H9 (cell line): ENCODE measurements at places on chromosomes 4 and X.

- no peak for DNase-seq
Measured at GRCh38 chr4:81256059-81256970, 41.3 kb upstream of the PRKG2 start.

GRCh38 chr4:139493176-139493575 lies 39.3 kb downstream of the RAB33B start:
- DNase-seq: no peak

DNA sequence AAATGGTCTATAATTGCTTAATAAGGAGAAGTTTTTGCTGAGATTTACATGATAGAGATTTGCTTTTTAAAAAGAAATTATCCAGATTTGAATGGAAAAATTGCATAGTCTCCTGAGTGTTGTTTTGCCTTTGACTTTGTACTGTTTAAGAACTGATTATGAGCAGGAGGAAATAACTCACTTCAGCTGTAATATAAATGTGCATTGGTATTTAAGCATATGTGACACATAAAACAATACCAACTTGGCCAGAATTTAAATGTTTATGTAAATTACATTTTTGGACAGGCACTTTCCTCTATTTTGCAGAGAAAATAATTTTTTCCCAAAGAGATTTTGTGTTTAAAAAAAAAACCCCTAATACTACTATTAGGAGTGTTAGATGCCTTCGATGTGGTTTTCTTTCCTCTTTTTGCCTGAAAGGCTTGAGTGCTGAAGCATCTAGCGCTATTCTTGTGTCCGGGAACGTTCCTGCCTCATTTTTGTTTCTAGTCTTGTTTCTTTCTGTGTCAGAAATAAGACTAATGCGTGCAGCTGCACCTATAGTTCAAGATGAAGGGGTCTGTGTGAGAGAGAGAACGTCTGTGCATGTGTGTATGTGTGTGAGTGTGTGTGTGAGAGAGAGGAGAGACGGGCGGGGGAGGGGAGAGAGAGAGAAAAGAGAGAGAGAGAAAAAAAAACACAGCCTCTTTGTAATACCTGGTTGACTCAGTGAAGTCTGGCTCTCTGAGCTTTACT lies 60.8 kb downstream of the TBL1X start:
- DNase-seq: no peak

DNA sequence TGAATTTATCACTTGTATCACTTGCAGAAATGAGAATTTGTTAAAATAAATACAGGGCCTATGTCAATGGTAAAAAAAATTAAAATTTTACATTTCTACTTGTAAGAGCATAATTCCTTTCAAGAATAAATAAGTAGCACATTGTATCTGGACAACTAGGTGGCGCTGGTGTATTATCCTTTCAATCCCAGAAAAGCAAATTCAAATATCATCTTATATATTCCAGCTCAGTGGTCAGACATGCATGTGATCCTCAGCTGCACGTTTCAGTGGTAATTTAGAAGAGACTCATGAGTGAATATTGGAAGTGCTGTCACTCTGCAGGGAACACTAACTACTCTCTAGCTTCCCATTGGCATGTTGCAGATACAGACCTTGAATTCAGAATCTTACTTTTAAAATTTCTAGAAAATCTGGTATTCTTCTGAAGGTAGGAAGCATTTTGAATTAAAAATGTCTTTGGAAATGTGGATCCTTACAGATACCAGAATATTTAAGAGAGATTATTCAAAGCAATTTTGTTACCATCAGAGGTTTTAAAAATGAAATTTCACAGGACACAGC lies 1414.7 kb upstream of the TENM3 start:
- no peak for DNase-seq

DNA sequence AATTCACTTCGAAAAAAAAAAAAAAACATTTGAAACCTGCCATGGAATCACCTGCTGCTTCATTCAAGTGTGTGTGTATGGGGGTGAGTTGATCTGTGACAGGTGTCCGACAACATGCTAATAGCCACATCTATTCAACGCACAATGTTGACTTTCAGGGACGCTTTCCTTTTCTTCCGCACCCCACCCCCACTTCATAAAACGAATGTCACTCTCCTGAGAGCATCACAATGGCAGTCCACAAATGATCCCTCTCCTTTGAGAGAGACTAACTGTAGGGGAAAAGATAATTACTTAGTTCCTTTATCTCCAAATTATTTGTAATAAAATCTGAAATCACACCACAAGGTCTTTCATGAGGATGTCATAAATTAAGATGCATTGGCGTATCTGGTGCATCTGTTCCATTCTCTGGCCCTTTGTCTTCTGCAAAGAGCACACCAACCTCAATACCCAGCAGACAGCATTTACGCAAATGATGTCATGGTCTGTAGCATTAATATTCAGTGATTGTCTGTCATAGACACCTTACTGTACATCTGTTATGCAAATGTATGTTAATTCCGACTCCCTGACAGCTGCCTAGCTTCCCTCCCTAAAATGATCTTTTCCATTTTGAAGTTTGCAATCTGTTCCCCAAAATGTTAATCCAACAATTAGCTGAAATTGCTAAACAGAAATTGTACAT lies 640.0 kb upstream of the BOD1L1 start:
- DNase-seq: no peak

DNA sequence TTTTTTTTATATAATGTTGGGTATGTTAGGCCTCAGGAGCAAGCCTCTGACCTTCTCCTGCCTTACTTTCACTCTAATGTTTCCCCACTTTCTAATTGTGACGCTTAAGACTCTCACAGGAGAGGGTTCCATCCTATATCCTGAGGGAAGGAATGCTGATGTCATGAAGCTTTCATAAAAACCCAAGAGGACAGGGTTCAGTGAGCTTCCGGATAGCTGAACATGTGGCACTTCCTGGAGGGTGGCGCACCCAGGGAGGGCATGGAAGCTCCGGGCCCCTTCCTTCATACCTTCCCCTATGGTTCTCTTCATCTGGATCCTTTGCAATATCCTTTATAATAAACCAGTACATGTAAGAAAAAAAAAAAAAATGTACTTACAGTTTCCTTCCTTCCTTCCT lies 48.0 kb upstream of the TMPRSS11E start:
- DNase-seq: no peak

- no peak for DNase-seq
Measured at GRCh38 chr4:138655286-138655685, 360.3 kb upstream of the NOCT start.

DNA sequence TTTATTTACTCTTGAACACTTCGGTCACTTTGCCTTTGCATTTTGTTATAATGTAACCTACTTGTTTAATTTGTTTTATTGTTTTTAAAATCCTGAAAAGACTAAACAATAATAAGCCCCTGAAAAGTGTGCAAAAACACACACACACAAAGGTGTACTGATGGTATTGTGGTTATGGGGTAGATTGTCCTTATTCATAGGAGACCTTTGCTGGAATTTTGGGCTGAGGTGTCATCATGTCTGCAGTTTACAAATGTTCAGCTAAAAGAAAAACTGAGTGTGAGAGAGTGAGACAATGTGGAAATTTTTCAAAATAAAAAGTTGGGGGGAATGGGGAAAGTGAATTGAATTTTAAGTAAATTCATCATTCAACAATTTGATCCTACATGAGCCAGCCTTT lies 174.9 kb downstream of the QDPR start:
- DNase-seq: no peak

DNA sequence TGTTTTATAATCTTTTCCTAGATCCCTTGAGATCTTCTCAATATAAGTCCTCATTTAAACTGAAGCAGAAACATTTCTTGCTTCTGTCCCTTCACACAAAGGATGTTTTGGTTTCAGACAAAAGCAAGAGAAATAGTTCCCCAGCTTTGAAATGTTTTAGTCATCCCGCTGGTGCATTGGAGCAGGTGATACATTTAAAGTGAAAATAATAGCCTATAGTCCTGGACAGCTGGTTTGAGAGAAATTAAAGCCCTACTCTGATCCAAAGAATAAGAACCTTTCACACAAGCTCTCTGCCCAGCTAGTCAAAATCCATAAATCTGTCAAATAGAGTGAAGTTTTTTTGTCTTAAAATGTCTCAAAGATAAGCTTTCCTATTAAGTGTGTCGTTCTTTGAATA lies 79.4 kb downstream of the LUZP4 start:
- DNase-seq: no peak

DNA sequence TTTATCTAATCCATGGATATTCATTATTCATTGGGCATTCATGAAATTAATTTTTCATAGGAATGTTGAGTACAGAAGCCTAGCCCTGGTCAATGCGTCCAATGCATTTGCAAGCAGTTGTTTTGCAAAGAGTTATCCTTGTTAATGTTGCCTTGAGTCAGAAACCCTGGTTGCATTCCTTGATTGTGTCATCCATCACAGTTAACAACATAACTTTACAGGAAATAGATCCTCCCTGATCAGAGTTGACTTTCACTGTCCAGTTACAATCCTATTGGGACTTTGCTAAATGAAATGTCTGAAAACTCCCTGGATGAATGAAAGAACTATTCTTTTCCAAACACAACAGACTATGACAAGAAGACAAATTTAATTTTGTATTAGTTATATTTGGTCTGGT lies 924.3 kb upstream of the SLIT2 start:
- DNase-seq: no peak

DNA sequence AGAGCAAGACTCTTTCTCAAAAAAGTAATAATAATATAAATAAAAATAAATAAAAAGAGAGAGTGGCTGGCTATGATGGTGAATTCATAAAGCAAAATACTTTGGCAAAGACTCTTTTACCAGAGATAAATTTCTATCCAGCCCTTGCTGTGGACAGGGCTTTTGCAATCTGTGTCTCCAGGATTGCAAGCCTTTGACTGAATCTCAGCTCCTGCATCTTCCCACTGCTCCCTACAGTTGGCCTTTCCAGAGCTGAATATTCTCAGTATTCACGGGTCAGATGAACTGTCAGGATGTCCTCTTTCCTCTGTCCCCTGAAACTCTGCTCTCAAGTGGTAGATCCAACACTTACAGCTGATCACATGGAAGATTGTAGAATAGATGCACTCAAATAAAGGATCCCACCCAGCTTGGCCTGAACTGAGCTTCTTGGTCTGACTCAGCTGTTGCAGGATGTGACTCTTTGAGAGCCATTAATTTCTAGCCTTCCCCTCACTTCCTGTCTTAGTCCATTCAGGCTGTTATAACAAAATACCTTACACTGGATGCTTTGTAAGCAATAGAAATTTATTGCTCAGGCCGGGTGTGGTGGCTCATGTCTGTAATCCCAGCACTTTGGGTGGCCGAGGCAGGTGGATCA lies 123.4 kb upstream of the GUCY1A1 start:
- no peak for DNase-seq

DNA sequence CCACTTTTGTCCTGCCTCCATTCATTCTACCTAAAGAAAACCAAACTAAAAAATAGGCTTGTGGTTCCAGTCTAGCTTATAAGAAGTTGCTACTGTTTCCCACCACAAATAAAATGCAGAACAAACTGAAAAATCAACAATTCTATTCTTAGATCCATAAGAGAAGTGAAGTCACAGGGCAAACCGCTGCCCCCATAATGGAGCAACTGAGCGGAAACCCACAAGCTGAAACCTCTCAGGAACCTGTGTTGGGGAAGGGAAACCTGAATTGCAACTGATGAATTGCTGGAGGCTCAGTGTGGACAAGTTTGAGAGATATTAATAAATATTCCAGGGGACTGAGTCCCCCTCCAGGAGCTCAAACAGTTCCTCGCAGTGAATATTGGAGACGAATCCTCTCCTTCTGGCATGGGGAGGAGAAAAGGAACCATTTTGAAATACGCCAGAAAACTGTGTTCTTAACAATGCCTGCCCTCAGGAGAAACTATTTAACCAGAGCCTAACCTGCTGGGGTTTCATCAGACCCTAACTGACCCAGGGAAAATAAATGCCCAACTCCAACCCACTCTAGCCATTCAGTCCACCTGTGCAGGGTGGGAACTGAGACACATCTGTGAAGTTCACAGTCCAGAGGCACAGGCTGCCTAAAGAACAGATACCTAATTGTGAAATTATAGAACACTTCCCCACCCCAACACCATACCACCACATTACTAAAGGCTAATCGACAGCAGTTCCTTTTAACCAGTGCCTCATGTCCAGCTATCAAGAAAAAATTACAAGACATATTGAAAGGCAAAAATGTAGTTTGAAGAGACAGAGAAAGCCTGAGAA lies 22.8 kb upstream of the SH3RF1 start:
- no peak for DNase-seq

DNA sequence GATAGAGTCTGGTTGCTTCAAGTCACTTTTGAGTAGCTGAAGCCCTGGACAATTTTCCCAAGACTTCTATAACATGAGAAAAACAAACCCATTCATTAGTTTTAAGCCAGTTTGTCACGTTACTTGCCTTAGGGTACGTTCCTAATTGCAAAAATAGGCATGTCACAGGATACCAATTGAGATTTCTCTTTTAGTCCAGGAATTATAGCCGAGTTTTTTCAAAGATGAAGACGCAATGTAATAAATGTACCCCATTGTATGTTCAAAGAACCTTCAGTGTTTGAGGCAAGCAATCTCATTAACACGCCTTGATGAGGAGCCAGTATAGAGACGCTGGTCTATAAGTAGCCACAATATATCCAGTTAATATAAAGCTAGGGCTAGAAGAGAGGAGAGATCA lies 534.2 kb downstream of the INPP4B start:
- DNase-seq: no peak

GRCh38 chr4:13988353-13989305 lies 361.1 kb upstream of the BOD1L1 start:
- no peak for DNase-seq

DNA sequence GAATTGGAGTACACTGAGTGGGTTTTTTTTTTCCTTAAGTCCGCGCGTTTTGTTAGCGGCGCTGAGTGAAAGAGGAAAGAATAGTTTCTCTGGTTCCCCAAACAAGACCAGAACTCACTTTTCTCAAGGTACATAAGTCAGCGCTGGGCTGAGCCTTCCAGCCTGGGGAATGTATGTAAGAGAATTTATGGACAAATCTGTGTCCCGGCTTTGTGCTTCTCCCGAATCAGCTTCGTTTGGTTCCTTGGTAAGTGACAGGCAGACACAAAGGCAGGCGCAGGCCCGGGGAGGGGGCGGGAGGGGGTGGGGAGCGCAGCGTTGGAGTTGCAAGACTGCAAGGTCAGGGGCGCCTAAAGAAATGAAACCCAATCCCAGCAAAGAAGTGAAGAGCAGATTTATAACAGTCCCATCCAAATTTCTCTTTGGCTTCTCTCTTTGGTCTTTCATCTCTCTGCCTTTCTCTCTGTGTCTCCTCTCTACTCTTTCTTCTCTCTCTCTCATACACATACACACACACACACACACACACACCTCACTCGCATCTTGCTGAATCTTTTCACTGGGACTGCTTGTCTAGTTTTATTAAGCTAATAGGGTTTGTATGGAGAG lies 981 bp downstream of the TET2 start:
- peak; percentile 69 for DNase-seq

DNA sequence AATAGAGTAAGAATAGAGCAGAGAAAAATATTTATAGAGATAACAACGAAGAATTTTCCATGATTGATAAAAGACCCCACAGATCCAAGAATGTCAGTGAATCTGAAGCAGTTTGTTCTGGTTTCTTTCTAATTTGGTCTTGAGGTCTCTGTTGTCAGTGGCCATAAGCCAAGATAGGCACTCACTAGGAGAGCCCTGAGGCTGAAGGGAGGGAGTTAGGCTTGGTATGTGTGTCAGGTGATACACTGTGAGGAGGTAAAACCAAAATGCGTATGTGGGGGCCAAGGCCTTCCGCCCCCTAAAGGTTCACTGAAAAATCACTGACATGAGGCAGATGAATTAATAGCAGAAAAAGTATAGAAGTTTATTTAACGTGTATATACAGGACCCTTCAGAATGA lies 382.3 kb upstream of the HTR2C start:
- DNase-seq: no peak

- no peak for DNase-seq
Measured at GRCh38 chrX:109858602-109859341, 125.7 kb upstream of the ACSL4 start.
